Brain (organoid and tissue), 16 donors: ENCODE measurements at places on chromosomes 12 and 14.

DNA sequence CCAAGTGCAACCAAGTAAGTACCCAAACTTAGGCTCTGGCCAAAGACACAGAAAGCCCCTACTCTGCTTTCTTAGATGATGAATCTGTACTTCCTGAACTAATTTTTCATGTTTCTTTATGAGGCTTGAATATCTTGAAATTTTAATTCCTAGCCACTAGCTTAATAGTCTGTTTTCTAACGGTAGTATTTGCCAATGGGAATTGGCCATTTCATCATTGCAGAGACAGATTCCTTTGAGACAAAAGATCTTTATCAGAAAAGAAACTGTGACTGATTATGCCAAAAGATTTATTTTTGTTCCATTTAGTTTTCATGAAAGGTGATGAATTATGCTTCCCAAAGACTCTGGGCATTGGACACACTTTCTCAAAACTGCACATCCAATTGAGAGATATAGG is 48.7 kb downstream of the DAD1 start:
- DNase-seq = no peak

DNA sequence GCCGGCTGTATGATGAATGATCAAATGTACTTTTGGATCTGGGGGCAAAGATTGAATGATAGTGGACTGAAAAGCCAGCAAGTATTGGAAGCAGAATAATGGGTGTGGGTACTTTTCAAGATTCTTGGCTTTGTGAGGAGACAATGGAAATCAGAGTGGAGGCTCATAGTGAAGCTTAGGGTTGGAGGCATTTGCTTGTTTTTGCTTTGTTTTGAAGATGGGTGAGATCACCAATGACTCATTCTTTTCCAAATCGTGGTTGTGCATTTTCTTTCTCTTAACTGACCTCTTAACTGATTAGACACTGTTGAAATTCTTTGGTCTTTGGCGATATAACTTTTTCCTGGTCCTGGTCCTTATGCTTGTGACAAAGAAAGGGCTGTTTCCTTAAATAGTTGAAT is 54.4 kb downstream of the PELI2 start:
- no peak for DNase-seq

GRCh38 chr14:31843361-31844091 is 233.6 kb upstream of the ARHGAP5 start:
- DNase-seq = no peak

DNA sequence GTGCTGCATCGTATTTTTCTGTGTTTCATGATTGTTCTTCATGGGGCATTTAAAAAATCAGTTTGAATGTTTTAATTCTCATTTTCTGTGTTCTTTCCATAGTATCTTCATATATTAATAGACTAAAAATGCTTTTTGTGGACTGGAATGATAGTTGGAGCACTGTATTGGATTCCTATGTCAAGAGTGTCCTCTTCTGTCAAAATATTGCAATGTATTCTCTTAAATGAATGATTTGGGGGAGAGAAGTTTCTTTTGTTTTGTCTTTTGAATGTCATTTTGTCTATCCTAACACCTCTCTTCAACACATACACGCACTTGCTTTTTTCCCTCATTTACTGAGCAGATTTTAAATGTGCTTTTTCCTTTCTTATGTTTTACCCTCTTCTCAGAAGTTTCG is 4.7 kb upstream of the EIF2S3B start:
- DNase-seq = no peak

DNA sequence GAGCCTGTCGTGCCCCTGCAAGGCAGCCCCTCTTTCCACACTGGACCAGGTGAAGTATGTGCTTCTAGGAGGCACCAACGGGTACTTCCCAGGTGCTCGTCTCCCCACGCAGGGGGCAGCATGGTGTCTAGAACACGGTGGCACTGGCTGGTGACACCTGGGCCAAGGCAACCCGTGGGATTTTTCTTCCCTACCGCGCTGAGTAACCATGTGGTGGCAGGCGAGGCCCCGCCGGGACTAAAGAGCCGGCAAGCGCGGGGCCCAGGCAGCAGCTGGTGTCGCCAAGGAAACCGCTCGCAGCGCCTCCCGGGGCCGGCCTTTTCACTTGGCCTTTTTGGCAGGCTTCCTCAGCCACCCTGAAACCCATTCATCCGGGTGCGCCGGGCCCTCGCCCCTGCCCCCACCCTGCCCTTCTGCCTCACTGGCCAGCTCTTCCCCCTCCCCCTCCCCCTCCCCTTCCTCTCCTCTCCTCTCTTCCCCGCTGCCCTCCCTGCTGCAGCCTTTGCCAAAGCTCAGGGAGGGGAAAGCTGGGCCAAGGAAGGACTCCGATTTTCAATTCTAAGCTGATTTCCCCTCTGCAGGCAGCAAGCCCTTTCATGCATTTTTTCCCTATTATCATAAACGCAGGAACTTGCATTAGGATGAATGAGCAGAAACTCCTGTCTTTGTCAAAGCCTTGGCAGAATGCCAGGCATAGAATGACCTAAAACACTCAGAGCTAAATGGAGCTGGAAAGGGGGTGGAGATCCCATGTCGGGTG is 81.2 kb downstream of the IRF2BPL start:
- DNase-seq = peak; percentile 98

DNA sequence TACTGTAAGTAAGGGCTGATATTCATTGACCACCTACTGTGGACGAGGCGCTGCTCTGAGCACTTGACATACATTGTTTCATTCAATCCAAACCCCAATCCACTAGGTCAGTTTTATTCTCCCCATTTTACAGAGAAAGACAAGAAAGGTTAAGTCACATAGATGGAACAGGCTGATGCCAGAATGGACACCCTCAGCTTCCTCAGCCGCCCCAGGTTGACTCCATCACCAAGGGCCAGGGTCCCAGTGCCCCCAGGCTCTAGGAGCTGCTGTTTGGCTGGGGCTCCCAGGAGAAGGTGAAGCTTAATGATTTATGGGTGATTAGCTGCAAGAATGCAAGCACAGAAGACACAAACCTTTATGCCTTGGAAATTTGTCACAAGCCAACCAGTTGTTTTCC is 671 bp upstream of the AQP2 start:
- no peak for DNase-seq

GRCh38 chr12:88401155-88401554 is 179.1 kb downstream of the KITLG start:
- DNase-seq = no peak

DNA sequence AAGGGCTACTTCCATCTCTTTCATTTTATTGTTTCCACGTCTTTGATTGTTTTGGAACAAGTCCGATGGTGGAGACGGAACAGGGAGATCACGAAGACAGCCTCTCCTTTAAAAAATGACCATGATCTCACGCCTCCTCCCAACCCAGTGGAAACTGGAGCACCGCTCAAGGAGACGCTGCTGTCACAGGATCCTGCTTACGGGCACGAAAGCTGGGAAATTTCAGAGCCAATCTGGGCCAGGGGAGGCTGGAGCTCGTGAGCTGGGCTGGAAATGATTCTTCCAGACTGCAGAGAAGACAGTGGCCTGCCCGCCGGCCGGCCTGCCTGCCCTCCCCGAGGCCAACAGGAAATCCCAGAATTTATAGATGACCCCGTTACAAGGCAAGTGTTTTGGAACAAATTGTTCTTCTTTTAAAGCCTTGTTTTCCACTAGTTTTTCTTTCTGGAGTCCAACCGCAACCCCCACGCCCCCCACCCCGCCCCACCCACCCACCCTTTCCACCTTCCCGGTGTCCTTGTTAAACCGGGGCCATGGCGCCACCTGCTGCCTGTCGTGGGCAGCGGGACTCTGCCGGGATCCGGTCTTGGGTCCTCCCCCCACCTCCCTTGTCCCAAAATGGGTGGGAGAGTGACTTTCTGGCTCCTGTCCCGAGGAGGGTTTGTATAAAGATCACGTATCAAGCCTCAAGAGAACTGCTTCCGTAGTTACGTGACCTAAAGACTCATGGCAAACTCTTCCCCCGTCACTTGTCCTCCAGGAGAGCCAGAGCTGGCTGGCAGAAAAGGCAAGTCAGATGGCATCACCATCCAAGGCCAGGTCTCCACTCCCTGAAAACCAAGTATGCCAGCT is 40.3 kb downstream of the MAP1LC3B2 start:
- peak; percentile 22 for DNase-seq

- DNase-seq = no peak
These were observed 75.7 kb downstream of the PITPNM2 start for GRCh38 chr12:123075087-123075645.

- no peak for DNase-seq
These were observed 39.6 kb downstream of the WIF1 start for GRCh38 chr12:65081496-65081895.

- no peak for DNase-seq
These were observed 310.0 kb upstream of the DCN start for GRCh38 chr12:91492648-91493047.

- DNase-seq = no peak
These were observed 4.3 kb upstream of the AQP6 start for GRCh38 chr12:49968471-49968870.

- DNase-seq = no peak
These were observed 10.5 kb downstream of the PLD4 start for GRCh38 chr14:104935026-104935650.

- no peak for DNase-seq
These were observed 628 bp downstream of the SNRPF start for GRCh38 chr12:95859344-95859816.

DNA sequence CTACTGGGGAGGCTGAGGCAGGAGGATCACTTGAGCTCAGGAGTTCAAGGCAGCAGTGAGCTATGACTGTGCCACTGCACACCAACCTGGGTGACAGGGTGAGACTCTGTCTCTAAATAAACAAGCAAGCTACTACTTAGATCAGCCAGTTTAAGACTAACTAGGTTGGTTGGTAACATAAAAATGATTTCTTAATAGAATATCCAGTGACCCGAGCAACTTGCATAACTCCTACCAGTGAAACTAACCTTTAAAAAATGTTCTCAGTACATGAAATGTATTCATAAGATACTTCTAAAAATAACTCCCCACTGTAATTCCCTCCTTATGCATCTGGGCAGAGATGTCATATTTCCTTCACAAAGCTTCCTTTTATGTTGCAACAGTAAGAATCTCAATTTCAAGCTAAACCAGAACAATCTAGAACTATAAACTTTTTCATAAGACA is 15.9 kb downstream of the TAOK3 start:
- no peak for DNase-seq

- peak; percentile 19 for DNase-seq
These were observed 632 bp downstream of the NYNRIN start for GRCh38 chr14:24399447-24399822.

DNA sequence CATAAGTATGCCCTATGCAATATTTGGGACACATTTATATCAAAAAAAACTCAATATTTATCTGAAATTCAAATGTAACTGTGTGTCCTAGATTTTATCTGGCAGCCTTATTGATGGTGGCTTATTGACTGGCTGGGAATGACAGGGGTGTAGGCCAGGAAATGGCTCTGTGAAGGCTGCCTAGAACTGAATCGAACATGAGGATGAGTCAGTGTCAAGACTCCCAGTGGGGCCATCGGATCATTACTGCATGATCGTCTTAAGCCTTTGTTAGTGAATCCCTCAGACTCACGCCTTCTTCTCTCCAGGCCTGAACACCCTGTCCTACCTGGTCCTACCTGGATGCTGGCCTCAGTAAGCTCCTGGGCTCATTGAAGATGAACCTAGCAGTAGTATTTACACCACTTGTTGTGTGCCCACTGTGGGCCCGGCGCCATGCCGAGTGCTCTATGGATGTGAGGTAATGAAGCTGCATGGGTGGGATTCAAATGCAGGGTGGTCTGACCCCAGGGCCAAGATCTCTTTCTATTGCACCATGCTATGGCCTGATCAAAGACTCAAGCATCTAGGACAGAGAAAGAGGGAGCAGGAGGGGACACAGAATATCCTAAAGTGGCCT is 21.0 kb upstream of the FAIM2 start:
- DNase-seq = no peak

- no peak for DNase-seq
These were observed 1015.1 kb downstream of the DIO2 start for GRCh38 chr14:79196216-79196615.

DNA sequence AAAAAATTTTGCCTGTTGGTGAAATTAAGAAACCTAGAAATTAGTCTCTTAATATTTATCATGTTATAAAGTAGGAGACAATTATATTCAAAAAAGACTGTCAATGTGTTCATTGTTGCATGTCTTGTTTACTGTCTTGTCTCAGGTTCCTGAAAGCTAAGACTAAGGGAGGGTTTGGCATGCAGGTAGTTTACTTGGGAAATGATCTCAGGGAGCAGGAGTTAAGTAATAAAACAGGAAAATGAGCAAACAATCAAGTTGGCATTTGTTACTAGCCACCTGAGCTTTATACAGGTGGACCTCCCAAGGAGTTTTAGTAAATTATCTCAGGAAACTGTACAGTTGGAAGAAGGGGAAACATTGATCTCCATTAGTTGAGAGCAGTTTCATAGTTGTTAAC is 188.0 kb upstream of the MDGA2 start:
- DNase-seq = no peak

DNA sequence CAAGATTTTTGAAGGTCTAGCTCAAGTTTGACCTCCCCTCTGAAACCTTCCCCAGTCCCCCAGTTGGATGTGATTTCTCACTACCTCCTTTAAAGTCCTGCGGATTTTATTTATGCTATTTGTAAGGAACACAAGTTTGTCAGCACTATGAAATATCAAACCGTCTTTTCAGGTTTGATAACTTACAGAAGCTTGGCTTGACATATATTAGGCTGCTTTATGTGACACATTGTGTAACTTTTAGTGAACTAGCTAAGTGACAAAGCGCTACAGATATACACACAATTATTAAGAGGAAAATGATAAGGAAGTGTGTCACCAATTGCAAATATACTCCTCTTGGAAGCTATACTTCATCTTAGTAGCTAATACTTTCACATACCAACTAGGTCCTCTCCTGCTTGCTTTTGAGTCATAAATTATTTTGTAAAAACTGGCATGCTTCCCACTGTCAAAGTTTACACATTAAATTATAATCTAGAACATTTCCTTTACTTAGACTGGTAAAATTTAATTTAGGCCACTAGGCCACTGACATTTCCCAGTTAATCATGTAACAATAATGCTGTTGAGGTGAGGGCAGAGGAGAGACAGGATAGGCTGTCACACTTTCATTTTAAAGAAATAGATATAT is 149.5 kb downstream of the TMTC3 start:
- no peak for DNase-seq

DNA sequence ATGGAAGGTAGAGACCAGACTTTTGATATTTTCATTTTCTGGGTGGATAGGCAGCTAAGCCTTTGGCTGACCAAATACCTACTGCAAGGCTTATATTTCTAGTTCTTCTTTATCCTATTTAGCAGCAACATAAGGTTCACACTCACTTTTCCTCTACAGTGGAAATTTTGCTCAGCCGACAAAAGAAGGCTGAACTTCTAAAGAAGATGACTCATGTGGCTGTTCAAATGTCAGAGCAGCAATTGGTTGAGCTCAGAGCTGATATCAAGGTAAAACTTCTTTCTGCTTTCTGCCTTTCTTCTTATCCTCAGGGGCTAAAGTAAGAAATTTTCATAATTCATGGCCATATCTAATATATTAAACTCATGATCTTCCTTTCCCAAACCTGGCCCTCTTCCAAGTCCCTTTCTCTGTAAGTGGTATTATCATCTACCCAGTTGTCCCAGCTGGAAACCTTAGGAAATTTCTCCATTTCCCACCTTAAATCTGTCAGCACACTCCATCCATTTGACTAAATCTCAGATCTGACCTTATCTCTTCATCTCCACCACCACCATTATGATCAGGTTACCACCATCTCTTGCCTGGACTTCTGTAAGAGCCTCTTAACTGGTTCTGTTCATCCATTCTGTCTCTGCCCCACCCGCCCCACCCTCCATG is 19.8 kb upstream of the KCNH3 start:
- no peak for DNase-seq
